ENCODE measurements at places on chromosomes 1 and 21. TPM values are rescaled to one million over a fixed set of nuclear protein-coding genes. Genes with fewer than 3 reads are reported as not detected.

The CCDC185 gene
- not detected for total RNA-seq

The CLCNKB gene
- total RNA-seq = not detected

The SLC16A4 gene
- 1.8 TPM for total RNA-seq

The ARHGAP29 gene
- 12.5 TPM for total RNA-seq

The ARMH1 gene
- 3.0 TPM for total RNA-seq

The WNT3A gene
- total RNA-seq = not detected

The ITLN1 gene
- total RNA-seq = 5.0 TPM

The OR2L8 gene
- 0.09 TPM for total RNA-seq

The VWA5B1 gene
- total RNA-seq = not detected

The TSPAN1 gene
- 0.33 TPM for total RNA-seq

The SPRR4 gene
- total RNA-seq = not detected

The F5 gene
- 155 TPM for total RNA-seq

The DCST1 gene
- not detected for total RNA-seq

The CSTB gene
- 7.7 TPM for total RNA-seq

DNA sequence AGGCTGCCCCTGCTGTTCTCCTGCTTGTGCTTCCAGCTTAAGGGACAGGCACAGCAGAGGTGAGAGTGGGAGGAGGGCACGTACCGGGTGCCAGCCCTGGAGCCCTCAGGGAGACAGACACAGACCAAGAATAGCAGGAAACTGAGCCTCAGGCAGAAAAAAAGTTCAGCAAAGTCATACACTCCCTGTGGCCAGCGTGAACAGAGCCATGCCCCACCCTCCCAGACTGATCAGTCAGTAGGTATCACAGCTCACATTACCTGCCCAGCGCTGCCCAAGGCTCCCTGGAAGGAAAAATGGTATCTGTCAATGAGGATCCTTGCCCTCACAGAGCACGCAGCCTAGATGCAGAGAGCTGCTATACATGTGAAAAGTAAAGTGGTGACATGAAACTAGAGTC is 1.3 kb downstream of the UBL4B start:
- DNase-seq = no peak

DNA sequence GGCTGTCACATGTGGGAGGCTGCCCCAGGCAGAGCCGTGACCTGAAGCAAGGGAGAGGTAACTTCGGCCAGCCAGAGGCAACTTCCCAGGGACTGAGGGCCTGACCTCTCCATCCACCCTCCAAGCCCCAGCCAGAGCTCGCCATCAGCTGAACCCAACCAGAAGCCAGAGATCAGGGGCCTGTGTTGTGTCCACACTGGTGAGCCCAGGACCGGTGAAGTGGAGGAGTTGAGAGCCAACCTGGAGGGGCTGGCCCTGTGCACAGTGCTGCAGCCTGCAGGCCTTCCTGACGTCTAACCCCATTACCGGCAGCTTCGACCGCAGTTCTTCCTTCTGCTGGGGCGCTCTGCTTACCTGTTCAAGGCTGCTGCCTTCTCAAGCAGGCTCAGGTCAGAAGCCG is 19.6 kb upstream of the PDE9A start:
- no peak for DNase-seq

DNA sequence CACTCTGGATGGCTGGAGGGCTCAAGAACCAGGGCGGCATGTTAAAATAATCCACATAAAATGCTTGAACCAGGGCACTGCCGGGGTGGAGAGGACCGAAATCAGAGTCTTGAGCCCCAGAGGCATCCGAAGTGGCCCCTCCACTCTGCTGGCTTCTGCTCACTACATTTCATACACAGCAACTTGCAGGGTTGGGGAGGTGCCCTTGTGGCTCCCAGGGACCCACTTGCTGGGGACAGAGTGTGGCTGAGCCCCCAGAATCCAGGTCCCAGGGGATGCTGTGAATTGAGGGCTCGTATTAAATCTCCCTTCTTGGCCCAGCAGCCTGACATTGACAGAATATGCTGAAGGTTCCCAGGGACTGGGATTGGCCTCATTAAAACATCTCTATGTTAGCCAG is 181.7 kb downstream of the GRIK3 start:
- no peak for DNase-seq

DNA sequence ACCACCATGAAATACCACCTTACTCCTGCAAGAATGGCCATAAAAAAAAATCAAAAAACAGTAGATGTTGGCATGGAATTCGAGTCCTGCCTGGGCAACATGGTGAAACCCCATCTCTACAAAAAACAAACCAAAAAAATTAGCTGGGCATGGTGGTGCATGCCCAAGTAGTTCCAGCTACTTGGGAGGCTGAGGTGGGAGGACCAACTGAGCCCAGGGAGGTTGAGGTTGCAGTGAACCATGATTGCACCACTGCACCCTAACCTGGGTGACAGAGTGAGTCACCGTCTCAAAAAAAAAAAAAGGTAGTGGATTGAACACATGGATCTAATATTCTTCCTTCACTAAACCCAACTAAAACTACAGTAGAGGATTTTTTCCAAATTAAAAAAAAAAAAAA is 125.9 kb downstream of the CCDC185 start:
- DNase-seq = no peak

- no peak for DNase-seq
Observed at GRCh38 chr1:231991231-231991630, 364.6 kb downstream of the DISC1 start.

DNA sequence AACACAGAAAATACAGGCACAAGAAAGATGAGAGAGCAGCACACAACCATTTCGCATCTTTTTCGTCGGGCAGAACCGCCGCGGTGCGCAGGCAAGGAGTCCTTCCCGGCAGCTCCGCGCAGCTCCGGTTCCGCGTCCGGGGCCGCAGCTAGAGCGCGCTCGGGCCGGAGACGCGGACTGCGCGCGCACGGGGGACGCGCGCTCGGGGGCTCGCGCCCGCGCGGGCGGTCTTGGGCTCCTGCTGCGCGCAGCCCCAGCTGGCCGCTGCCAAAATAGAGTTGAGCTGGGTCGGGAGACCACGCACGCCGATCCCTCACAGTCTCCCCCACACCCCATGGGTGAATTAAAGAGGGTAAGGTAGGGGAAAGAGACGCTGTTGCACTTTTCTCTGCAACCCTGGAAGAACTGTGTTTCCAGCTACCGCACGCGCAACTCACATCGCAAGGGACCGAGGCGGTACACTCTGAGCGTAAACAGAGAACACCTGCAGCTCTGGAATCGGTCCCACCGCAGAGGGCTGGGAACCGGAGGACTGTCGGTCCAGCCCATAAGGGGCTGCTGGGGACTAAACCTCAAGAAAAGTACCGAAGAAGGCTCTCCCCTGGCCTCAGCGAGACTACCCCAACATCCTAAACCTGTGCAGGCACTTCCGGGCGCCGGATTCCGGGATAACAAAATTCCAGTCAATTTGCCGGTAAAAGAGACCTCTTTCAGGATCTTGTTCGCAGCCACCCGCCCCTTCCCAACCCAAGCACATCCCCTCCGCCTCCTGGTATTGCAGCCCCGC is 1.7 kb downstream of the NR5A2 start:
- no peak for DNase-seq

DNA sequence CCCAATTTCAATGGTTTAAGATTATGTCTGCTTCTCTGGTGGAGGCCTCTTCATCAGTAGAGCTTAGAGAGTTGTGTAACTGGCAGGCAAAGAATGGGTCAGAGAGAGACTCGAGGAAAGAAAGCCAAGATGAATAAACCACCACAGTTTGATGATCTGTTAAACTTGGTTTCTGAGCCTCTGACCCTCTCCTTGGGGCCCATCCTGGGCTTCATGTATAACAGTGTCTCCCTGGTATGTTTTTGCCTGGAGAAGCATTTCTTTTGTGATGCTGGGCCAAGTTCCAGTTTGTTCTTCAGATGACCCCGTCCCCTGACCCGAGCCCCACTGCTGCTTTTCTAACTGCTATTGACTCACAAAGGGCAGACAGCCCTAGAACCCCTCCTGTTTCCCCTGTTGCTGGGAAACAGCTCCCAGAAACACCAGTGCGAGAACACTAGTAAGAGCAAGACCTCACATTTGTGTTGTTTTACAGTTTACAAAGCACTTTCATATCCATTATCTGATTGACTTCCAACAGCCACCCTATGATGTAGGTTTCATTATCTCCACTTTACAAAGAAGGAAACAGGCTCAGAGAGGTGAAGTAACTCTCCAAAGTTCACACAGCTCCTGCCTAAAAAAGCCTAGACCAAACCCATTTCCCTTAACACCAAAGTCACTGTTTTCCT is 9.0 kb downstream of the CD2 start:
- peak; percentile 47 for DNase-seq

DNA sequence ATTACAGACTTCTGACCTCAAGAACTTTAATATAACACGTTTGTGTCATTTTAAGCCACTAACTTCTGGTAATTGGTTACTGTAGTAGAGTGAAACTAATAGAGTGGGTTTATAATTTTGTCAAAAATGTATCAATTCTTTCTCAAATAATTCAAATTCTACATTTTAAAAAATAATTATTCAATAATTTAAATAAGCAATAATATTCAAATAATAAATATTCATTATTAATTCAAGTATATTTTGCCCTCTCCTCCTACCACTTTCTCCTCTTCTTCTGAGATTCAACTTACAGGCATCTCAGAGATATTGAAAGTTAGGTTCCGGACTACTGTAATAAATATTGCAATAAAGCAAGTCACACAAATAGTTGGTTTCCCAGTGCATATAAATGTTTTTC is 1107.1 kb downstream of the KCNT2 start:
- DNase-seq = no peak

- no peak for DNase-seq
Observed at GRCh38 chr1:94095112-94095637, 25.8 kb downstream of the ABCA4 start.

DNA sequence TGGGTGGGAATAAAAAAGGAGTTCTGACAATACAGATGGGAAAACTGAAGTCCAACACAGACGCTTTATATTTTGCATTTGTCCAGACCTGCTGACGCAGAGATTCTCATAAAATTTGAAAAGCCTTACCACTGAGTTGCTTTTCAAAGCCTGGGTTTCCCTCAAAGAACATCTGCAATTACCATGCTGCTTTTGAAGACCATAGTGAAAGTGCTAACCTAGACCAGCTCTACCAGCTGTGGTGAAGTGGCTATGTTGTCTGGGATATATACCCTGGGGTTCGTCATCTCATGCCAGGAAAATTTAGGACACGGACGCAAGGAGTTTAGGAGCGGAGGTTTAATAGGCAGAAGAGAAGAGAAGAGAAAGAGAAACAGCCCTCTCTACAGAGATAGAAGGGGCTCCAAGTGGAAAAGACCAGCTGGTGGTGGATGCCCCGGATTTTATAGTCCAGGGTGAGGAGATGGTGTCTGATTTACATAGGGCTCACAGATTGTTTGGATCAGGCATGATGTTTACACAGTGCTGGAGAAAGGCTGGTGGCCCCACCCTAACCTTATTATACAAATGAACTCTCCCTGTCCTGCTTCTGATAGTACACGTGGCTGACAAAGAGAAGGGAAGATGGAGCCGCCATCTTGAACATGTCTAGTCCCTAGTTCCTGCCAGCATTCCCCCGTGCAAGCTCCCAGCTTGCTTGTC is 73.8 kb downstream of the AK4 start:
- no peak for DNase-seq

DNA sequence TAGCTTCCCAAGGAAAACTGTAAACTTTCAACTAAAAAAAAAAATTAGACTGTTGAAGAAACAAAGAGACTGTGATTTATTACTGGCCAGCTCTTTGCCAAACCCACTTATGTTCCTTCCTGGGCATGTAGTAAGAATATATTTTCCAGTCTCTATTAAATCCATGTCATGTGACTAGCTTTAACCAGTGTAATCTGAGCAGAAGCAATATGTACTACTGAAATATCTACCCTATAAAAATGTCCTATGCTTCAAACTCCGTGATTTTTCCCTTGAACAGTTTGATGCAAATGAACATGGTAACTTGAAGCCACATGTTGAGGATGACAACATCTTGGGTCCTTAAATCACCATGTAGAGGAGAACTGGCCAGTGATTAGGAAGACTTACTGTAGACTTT is 144.5 kb downstream of the NTMT2 start:
- DNase-seq = no peak

GRCh38 chr1:20483098-20483832 is 2.7 kb downstream of the CAMK2N1 start:
- no peak for DNase-seq

GRCh38 chr1:17200756-17201155 is 4.2 kb upstream of the PADI1 start:
- no peak for DNase-seq

- DNase-seq = no peak
Observed at GRCh38 chr1:167425482-167425881, 92.8 kb downstream of the CD247 start.

DNA sequence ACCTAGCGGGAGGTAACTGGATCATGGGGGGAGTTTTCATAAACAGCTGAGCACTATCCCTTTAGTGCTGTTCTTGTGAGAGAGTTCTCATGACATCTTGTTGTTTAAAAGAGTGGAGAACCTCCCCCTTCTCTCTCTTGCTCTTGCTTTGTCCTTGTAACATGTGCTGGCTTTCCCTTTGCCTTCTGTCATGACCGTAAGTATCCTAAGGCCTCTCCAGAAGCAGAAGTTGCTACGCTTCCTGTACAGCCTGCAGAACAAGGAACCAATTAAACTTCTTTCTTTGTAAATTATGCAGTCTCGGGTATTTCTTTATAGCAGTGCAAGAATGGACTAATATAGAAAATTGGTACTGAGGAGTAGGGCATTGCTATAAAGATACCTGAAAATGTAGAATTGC is 515.6 kb downstream of the NEGR1 start:
- no peak for DNase-seq

- DNase-seq = no peak
Observed at GRCh38 chr1:51421964-51422363, 91.6 kb upstream of the TTC39A start.

DNA sequence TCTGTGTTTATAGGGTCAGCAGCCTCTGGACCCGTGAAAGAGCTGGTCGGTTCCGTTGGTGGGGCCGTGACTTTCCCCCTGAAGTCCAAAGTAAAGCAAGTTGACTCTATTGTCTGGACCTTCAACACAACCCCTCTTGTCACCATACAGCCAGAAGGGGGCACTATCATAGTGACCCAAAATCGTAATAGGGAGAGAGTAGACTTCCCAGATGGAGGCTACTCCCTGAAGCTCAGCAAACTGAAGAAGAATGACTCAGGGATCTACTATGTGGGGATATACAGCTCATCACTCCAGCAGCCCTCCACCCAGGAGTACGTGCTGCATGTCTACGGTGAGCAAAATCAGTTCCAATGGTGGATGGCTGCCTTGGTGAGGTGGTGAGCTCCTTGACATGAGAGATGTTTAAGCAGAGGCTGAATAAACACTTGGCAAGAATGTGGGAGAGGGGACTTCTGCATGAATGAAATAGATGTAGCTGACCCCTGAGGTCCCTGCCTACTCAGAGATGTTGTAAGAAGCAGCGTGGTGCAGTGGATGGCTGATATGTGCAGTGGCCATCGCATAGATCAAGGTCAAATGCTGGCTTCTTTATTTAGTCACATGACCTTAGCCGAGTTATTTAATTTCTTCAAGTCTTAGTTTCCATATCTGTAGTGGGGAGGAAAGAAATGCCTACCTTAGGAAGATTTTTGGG is 9.3 kb downstream of the SLAMF7 start:
- DNase-seq = no peak

GRCh38 chr1:229370601-229371021 is 27.8 kb upstream of the CCSAP start:
- DNase-seq = no peak

GRCh38 chr1:29688471-29689365 is 452.4 kb downstream of the PTPRU start:
- DNase-seq = no peak
